ENCODE measurements at places on chromosomes 1 and 21. TPM values are rescaled to one million over a fixed set of nuclear protein-coding genes. Genes with fewer than 3 reads are reported as not detected.

DNA sequence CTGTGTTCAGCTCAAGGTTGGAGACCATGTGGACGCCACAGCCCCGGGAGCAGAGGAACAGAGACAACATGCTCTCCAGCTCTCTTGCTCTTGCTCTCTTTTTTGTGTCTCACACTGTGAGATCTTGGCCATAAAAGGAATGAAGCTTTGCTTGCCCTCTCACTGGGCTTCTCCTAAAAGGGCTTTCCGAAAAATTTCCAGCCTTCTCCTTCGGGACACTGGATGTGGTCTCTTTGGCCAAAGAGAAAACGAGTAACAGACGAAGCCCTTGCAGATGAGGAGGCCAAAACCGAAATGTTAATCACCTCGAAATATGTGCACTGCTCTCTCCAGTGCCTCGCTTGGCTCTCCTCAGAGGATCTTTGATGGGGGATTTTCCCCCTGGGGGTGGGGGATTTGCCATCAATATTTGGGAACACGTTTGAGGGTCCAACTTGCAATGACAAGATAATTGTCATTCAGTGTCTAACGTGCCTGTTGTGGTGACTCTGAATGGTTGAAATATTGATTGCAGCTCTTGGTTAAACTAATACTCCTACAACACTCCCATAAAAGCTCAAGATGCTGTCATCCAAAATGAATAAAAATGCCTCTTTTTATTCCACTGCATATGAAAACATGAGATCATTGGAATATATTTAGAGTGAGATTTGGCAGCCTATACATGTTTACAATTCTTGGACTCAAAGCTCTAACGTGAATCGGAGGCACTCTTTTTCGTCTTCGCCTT is 68.6 kb upstream of the ANGPTL1 start:
- peaks cover 14% of the 10 kb centered on the region for H3K4me1 ChIP-seq
- H3K36me3 ChIP-seq = no peaks in the 10 kb centered on the region
- no peak overlapping the region for H3K4me3 ChIP-seq
- H3K27me3 ChIP-seq = peaks cover 22% of the 10 kb centered on the region
- no peak overlapping the region for H3K27ac ChIP-seq

DNA sequence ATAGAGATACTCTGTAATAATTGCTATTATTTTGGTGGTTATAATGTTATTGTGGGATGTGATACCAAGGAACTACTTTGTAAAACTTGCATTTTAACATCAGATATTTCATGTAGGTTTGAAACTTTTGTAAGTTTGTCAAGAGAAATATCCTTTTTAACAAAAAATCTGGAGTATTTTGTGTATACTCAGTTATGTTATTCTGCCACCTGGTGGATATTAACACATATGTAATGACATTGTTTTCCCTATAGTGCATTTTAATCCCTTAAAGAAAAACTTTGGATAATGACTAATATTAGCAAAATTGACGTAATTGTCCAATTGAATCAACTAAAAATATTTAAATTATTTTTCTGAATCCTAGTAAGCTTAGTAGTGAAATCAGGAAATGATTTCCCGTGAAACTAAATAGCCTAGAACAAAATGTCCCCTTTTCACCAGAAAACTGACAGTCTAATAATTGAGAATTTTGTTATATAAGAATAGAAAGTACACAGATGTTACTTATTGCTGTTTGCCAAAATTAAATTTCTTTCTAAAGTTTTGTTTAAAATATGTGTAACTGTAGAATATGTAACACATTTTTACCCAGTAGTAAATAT is 39.6 kb downstream of the KCTD3 start:
- no peak overlapping the region for H3K27ac ChIP-seq
- DNase-seq = no peak
- H3K4me3 ChIP-seq = no peak overlapping the region

DNA sequence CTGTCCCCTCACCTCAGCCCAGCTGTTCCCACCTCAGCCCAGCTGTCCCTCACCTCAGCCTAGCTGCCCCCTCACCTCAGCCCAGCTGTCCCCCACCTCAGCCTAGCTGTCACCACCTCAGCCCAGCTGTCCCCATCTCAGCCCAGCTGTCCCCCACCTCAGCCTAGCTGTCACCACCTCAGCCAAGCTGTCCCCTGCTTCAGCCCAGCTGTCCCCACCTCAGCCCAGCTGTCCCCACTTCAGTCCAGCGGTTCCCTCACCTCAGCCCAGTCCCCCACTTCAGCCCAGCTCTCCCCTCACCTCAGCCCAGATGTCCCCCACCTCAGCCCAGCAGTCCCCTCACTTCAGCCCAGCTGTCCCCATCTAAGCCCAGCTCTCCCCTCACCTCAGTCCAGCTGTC is 88.4 kb upstream of the CSF3R start:
- no peak for DNase-seq
- no peak overlapping the region for H3K27ac ChIP-seq
- H3K36me3 ChIP-seq = no peaks in the 10 kb centered on the region
- no peaks in the 10 kb centered on the region for H3K4me1 ChIP-seq
- no peak overlapping the region for H3K4me3 ChIP-seq
- H3K27me3 ChIP-seq = peaks cover 11% of the 10 kb centered on the region

The KRTAP13-2 gene
- not detected for total RNA-seq

GRCh38 chr1:54259546-54260140 is 59.7 kb downstream of the MRPL37 start:
- H3K4me1 ChIP-seq = peaks cover 14% of the 10 kb centered on the region
- no peak overlapping the region for H3K27ac ChIP-seq
- H3K27me3 ChIP-seq = no peaks in the 10 kb centered on the region

DNA sequence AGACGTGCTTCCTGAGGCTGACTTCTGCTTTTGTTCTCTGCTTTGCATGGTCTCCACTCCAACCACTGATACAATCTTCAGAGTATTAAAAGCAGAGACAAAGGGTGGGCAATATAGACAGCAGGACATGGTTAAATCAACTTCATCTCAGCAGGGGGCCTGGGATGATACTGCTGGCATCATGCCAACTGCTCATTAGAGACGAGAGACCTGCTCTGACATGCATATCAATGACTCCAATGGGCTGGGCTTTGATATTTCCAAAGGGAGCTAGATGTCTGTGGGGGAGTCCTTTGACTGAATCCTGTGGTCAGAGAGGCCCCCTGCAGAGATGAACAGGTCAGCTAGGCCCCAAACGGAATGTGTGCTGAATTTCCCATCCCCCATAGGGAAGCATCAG is 106.6 kb downstream of the ACTL8 start:
- no peaks in the 10 kb centered on the region for H3K36me3 ChIP-seq
- no peak overlapping the region for H3K27ac ChIP-seq
- H3K4me3 ChIP-seq = no peak overlapping the region
- no peaks in the 10 kb centered on the region for H3K27me3 ChIP-seq
- no peaks in the 10 kb centered on the region for H3K4me1 ChIP-seq

The RLF gene
- total RNA-seq = 22.8 TPM

All from activated naive CD8-positive, alpha-beta T cell treated with anti-CD3 and anti-CD28 coated beads, Interleukin-2, amount 10 ng/mL, durations not matched to agents 7 days and 5 days (primary cell).